ENCODE measurements at places on chromosomes 2 and 18.

DNA sequence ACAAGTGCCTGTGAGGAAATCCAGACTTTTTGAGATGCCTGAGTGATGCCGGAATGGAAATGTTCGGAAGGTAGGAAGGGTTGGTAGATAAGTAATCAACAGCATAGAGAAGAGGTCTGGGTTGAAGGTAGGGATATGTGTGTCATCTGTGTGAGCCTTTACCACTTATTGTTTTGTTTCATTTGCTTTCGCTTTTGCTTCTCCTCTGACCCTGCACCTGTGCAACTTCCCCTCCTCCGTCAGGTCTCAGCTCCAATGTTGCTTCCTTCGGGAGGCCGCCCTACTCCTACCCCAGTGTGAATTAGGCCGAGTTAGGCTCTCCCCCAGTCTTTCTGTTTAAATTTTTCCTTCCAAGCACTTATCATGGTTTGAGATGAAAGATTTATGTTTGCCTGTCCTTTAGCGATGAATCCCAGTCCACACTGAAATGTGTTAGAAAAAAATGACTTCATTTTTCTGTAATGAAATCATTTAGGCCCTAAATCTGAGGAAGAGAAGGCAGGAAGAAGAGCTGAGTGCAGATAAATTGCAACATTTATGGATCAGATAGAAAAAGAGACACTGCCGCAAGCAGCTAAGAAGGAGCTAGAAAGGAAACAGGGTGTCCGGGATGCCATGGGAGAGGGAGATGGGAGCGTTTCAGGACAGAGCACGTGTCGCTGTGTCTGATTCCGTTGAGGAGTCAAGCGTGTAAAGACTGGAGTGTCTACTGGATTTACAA, 139.6 kb upstream of the PELI1 start:
- no peak for DNase-seq

DNA sequence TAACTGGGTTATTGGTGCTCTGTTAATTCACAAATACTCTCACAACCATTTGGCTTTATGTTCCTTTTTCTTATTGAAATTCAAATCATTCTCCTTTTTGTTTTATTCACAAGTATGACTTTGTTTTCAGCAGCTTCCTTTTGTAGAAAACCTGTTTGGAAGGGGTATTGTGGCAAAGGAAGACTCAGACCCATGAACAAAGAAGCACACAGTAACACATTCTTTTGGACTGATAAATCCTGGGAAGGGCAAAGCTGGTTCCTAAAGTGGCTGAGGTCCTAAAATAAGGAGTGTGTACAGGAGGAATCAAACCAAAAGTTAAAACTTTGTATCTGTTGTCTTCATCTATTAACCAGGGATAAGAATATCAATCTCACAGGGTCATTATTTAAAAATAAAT, 374.7 kb upstream of the FIGN start:
- no peak for DNase-seq

GRCh38 chr18:70296781-70297180, 7.9 kb downstream of the SOCS6 start:
- DNase-seq: no peak

- peak; percentile 66 for DNase-seq
Observed at GRCh38 chr2:156333274-156333950, 891 bp upstream of the NR4A2 start.

GRCh38 chr2:164621764-164622105, 453 bp upstream of the GRB14 start:
- DNase-seq: no peak

DNA sequence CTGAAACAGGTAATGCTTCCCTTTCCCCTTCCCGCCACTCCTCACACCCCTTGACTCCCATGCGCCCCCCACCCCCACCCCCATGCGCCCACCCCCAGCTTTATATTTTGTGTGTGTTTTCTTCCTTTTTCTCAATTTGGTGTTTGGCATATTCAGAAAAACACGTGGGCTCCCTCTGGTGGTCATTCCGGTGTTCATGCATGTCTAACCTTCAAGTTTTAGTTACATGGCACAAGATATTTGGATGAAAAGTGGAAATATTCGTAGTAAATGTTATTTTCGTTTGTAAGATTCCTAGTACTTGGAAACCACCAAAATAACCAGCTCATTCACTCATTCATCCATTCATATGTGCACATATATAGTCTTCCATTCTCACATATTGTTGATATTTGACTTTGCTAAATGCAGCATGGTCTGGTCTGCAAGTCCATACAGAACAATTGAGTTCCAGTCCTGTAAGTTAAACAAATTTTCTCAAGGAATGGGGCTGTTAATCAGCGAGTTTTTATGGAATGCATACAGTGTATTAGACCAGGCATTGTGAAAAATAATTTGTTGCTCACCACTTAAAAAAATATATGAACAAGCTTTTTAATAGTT, 143.6 kb upstream of the MAP3K20 start:
- DNase-seq: peak; percentile 39

DNA sequence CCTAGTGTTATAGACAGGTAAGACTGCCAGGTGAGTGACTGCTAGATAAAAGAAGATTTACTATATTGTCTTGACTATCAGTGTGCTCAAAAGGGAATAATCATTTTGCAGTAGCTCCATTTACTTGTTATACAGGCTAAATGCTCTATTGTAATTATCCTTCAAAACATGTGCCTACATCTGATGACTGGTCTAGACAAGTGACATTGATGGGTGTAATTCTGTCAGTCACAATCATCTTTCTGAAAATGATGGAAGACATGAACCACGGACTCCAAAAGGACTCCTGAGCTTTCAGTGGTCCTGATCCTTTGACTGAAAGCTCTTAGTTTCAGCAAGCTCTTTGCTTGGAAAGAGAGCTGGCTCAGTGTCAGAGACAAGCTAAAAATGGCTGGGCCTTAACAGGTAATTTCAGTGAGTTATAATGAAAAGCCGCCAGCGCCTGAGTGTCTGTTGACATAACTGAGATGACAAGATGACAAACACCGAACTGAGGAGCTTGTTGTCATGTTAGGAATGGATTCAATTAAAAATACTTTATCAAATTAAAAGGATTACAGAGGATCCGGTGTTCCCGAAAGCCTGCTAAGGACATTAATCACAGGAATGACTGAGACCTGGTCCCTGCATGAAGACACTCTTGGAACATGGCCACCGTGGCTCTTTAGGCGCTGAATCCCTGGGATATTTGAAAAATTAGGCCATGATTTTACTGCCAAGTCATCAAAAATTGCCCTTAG, 141.7 kb downstream of the CMPK2 start:
- no peak for DNase-seq

DNA sequence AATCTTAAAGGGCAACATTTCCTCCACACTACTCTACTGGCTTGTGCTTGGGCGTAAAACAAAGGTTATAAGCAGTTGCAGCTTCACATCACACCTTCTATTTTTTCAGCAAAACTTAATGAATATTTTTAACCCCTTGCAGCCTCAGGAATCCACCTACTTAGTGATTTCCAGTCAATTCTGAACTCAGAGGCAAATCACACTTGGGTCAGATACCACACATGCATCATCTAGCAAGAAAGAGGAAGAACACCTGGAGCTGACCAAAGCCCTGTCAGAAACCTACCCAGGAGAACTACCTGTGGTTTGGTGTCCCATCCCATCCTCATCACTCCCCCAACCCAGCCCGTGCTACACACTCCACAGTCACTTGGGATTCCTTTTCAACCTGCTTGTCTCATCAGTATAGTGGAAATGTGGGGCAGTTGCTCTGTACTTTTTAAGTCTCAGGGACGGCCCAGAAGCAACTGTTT, 25.5 kb downstream of the PIAS2 start:
- DNase-seq: no peak

DNA sequence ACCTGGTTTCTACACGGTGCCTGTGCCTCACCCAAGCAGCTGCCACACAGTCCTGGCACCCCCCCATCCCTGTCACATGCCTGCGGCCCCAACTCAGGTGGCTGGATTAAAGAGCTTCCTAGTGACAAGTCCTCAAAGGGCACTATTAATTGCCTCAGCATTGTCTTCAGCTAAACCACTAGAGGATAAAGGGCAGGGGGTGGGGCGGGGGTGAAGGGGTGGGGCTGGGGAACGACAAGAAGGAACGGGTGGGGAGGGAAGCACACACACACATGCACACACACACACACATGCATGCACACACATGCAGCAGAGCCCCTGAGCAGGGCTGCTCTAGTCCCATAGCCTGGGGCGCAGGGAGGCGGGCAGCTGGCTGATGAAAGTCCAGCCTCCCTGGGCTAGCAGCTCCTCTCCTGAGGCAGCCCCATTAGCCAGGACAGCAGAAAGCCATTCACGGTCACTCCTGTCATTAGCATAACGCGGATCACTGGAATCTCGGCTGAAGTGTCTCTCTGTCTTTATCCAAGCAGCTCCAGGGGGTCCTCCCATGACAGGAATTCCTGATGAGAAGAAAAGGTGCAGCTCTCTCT, 7.4 kb upstream of the TEX261 start:
- no peak for DNase-seq

- DNase-seq: no peak
Observed at GRCh38 chr18:12041561-12041960, 52.1 kb upstream of the ANKRD62 start.

GRCh38 chr2:19351499-19351898, 6.9 kb downstream of the OSR1 start:
- DNase-seq: no peak

DNA sequence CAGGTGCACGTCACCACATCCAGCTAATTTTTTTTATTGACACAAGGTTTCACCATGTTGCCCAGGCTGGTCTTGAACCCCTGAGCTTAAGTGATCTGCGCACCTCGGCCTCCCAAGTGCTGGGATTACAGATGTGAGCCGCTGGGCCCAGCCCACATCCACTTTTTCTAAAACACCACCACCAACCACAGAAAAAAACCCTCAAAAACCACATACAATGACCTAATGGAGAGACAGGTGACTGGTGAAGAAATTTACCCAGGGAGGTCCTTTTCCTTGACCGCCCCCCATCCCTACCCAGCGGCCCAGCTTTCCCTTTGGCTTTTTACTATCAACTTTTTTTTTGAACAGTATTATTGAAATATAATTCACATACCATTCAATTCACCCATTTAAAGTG, 47.9 kb downstream of the CACNB4 start:
- DNase-seq: no peak

DNA sequence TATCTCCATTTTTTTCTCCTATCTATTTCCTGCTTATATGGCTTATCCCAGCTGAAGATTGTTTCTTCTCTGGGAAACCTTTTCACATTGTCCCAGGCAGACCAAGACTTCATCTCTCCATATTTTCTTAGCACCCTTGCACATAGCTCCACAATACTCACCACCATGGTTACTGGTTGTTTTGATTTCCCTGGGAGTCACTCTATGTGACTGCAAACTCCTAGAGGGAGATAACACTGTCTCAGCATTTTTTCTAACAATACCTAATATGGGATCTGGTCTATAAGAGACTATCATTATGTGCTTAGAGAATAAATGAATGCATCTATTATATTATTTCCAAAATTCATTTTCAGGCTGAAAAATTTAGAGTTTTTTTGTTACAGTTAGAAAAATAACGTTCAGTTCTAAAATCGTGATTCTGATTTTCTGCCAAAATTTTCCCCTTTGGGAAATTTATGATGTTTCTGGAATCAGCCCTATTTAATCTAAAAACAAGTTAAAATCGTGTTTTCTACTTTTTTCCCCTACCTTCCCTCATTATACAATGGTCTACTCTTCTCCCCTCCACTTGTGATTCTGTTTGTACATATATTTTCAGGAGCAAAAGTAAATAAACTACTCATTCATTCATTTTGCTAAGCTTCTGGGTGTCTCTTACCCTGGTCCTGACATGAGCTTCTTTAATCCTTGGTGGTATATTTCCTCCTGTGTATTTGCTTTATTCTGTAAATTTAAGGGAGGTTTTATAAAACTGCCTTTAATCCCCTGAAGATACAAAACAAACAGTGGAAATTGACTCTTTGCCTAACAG, 95.4 kb downstream of the HNMT start:
- no peak for DNase-seq

- DNase-seq: no peak
Observed at GRCh38 chr18:43367895-43368294, 90.6 kb upstream of the SYT4 start.

DNA sequence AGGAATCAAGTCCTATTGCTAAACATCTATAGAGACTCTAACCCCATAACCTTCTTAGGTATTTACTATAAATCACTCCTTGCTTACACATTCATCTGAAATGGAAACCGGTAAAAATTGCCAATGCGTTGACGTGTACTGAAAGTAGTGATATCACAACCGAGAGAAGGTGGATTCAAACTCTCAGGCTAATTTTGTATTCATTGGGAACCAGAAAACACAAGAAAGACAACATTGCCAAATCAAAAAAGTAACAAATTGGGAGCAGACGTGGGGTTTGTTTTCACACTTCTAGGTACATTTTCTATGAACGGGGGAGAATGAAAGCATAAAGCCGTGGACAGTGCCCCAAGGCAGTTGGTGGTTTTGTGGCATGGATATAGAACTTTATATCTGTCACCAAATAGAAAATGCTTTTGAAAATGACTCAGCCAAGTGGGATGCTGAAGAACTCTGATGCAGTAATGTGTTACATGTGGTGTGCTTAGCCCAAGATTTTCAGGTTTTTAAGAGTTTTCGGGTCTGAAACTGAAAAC, 155.1 kb upstream of the RASGRP3 start:
- DNase-seq: no peak

GRCh38 chr2:190996338-190996946, 17.5 kb downstream of the STAT1 start:
- no peak for DNase-seq

DNA sequence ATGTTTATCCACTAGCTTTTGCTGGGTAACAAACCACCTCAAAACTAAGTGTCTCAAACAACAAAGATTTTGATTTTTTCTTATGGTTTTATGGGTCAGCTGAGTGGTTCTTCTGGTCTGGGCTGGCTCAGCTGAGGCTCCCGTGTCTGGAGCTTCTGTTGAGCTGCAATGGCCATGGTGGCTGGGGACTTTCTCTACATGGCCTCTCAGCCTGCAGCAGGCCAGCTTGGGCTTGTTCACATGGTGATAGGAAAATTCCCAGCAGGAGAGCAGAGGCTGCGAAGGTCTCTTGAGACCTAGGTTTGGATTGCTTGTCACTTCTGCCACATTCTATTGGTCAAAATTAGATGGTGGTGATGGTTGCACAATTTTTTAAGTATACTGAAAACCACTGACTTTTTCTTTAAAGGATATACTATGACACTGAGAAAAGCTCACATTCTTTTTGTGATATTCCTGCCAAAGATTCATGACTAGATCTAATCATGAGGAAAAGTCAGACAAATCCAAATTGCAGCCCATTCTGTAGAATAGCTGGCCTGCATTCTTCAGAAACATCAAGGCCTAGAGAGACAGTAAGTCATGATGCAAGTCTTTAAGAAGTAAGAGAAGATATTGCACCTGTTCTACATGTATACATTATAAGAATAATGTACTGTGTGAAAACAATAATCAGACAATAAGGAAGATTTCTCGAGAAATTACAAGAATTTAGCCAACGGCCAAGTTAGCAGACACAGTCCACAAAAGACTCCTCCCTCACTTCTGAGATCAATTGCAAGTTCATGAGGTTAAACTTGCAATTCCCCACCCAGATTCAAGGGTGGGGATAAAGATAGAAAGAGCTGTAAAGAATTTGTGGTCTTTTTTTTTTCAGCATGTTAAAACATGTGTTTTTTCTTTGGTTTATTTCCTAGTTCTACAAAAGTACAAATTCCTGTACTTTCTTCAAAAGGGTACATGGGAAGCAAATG, 35.0 kb upstream of the IL1R2 start:
- no peak for DNase-seq

Measured in inflammatory macrophage treated with lipopolysaccharide for 1 hour (primary cell).